ENCODE measurements at places on chromosomes 7 and 10.

GRCh38 chr7:47186316-47186715, 395.6 kb downstream of the TNS3 start:
- no peak for DNase-seq

DNA sequence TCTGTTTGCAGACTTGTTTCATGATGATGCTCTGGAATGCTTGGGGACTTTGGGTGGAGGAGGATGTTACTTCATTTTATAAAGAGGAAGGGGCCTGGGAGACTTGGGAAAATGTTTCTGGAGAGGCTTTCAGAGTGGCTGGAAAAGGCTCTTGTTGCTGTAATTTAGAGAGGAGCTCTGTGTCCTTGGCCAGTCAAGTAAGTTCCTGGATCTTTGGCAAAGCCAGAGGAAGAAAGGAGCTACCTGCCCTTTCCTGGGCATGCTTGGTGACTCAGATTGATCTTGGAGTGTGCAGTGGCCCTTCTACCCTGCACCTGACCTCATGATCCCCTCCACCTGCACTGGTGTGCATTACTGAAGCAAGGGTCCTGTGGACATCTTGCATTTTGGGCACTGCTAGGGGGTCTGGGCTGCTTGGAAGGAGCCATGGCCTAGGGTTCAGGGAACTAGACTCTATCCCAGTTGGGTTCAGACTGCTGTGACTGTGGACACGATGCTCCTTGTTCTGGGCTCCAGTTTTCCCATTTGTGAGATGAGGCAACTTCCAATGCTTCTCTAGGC, 56.1 kb downstream of the ADCYAP1R1 start:
- no peak for DNase-seq

DNA sequence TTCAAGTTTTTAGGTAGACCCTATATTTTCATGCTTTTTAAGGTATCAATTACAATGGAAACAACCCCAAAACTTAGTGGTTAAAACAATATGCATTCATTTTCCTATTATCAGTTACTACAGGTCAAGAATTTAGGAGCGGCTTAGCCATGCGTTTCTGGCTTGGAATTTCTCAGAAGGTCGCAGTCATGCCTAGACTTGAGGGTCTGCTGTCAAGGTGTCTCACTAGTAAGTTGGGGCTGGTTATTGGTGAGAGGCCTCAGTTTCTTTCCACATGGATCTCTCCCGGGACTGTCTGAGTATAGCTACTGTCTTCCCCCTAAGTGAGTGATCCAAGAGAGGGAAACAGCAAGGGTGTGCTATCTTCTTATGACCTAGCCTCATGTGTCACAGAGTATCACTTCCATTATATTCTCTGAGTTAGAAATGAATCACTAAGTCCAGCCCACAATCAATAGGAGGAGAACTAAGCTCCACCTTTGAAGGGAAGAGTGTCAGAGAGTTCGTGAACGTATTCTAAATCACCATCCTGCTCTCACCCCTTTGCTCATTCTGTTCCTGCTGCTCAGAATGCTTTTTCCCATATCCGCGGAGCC, 80.5 kb downstream of the RTKN2 start:
- DNase-seq = no peak

DNA sequence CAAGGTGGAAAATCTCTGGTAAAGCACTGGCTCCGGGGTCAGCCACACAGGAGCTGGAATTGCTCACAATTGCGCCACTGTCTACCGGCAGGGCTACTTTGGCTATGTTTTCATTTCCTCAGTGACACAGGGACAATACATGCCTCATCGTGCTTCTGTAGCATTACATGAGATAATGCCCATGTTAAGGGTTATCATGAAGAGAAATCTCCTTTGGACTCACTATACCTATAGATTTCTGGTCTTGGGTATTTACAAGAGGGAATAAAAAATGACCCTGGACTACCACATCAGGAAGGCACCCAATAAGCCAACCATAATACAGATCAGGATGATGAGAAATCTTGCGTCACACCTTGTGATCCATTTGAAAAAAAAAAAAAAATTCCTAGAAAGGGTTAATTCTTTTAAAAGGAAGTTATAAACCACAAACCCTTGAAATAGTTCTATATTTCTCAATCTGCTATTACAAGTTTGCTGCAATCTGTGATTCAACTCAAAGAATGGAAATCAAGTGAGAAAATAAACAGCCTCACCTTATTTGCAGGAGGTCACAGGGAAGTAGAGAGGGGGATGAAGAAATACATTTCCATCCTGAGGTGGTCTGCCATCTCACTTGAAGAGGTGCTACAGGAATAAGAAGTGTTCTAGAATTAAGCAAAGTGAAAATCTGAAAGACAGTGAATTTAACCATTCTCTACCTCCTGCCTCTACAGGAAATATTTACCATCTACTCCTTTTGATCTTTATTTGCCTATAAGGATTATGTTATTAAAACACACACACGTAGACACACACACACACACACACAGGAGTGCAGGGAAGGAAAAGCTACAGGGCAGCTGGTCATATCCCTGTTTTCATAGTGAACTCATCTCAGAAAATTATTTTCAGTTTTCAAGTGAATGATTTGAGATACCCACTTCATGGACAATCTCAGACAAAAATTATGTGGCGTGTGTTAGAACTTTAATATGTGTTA, 231.3 kb upstream of the CELF2 start:
- no peak for DNase-seq

DNA sequence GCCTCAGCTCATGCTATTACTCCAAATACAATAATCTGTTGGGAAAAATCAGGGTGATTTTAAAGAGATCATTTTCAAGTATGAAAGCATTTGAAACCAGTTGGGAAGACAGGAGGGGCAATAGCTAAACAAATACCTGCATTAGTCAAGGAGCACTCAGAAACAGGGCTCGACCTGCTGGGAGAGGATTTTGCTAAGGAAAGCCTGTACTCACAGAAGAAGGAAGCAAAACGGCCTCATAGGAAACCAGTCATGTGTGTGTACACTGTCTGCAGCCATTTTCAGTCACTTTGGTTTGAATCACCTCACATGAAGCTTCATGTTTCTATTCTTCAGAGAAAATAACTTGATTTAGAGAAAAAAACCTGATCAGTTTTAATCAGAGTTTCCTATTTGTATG, 38.6 kb downstream of the FZD1 start:
- peak; percentile 25 for DNase-seq

GRCh38 chr10:85557077-85557476, 809.5 kb downstream of the GRID1 start:
- no peak for DNase-seq

DNA sequence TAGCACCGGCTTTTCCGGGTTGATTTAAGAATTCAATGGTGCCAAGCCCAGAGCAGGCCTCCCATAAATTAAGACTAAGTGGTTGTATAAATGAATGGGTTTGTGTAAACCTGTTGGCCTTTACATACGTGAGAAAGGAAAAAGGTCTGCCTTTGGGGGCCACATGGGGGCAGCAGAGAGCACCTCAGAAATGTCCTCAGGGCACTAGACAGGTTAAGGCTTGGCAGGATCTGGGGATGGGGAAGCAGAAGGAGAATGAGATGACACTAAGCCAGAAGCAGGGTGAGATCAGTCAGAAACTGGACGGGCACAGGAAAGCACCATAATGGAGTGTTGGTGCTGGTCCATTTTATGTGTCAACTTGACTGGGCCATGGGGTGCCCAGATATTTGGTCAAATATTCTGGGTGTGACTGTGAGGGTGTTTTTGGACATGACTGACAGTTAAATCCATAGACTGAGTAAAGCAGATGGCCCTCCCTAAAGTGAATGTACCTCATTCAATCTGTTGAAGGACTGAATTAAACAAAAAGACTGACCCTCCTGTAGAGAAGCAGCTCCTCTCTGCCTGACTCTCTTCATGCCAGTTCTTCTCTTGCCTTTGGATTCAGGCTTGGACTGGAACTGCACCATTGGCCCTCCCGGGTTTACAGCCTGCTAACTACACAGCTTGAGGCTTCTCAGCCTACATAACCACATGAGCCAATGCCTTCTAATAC, 58.9 kb downstream of the FRMPD2 start:
- no peak for DNase-seq

DNA sequence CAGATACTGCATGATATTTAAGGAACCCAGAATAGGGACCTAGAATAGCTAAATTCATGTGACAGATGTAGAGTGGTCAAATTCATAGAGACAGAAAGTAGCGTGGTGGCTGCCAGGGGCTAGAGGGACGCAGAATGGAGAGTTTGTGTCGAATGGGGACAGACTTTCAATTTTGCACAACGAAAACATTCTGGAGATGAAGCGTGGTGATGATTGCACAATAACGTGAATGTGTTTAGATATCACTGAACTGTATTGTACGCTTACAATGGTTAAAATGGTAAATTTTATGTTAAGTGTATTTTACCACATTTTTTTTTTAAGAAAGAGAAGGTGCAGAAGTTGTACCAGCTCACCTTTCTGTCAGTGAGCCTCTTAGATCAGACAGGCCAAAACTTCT, 137.8 kb upstream of the TNS3 start:
- DNase-seq = no peak

All from DMS79 treated with DMSO at 0.1 percent for 48 hours (cell line).